ENCODE measurements at places on chromosomes 16 and 17.

DNA sequence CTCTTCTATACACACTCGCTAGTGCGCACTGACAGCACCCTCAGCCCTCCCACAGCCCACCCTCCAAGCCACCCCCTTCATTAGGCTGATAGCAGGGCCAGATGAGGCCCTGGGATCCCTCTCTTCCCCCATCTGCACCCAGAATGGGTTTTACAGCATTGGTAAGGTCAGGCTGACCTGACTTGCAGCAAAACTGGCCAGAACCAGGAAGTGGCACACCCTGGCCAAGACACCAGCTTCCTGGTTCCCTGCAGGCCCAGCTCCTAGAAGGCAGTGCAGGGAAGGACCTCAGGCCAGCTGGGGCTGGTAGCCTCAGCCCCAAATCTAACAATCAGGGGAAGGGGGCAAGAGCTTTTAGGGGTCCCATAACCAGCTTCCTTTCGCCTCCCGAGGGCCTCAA is 50.0 kb upstream of the MRPS23 start:
- no peak for DNase-seq

DNA sequence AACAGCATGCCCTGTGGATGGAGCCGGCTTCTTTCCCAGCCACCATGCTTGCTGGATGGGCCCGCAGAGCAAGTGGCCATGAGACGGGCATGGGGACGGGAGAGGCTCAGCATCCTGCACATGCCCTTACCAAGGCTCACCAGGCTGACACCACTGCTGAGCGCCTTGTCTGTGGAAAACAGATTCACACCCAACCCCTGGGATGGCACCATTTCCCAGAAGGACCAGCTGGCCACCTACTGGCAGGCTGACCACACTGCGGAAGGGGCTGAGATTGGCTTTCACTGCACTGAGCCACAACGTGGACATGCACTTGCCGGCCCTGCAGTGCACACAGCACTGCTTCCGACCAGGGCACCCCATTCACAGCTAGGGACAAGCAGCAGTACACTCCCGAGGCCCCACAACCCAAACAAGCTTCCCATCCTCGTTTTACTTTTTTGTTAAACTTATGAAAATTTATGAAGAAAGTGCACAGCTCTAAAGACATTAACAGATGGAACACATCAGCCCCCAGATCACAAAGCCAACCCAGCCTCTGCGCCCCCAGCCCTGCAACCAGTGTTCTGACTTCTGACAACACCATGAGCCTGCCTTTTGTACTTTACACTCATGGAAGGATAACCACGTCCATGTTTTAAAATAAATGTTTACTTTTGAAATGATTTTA is 13.9 kb upstream of the KRTAP17-1 start:
- no peak for DNase-seq

GRCh38 chr17:17525311-17525710 is 29.1 kb upstream of the RASD1 start:
- no peak for DNase-seq

DNA sequence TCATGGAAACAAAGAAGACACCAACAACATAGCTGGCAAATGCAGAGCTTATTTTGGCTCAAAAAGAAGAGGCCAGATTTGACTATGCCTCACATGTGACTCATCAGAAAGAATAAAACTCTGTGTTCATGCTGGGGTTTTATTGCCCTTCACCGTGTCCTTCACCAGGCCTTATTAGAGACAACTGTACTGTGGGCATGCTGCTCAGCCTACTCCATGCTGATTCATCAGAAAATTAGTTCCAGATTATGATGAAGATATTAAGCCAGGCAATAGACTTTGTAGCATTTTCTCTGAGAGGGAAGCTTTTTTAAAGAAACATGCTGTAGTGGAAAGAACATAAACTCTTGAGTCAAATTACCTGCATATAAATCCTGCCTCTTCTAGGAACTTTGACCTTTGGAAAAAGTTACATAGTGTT is 89.8 kb downstream of the CYB561 start:
- no peak for DNase-seq

Data from left forelimb (tissue), 1 donor.